Stimulated activated CD4-positive, alpha-beta T cell treated with anti-CD3 and anti-CD28 coated beads, Interleukin-15, amount 100 ng/mL, for 1 hour (primary cell): ENCODE measurements at places on chromosomes 1 and 21.

GRCh38 chr1:4396551-4396950 is 257.9 kb upstream of the AJAP1 start:
- DNase-seq: no peak

- DNase-seq: no peak
Observed at GRCh38 chr1:212135166-212135565, 99.6 kb downstream of the DTL start.

GRCh38 chr1:43348809-43349593 is 9.8 kb upstream of the CDC20 start:
- no peak for DNase-seq

DNA sequence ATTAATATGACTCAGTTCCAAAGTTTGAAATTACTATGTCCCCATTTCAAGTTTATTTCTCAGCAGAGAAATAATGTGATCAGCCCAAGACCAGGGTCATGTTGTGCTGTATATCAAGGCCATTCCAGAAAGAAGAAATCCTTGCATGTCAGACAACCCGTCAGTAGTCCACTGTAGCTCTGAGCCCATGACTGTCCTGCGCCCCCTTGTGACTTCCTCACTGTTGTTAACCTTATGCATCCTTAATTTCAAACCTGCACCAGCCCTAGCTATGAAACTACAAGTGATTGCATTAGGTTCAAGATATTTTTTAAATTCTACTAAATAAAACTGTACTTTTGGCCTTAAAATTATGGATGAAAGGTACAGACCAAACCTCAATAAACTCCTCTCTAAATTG is 133.0 kb downstream of the LRRC7 start:
- DNase-seq: no peak

DNA sequence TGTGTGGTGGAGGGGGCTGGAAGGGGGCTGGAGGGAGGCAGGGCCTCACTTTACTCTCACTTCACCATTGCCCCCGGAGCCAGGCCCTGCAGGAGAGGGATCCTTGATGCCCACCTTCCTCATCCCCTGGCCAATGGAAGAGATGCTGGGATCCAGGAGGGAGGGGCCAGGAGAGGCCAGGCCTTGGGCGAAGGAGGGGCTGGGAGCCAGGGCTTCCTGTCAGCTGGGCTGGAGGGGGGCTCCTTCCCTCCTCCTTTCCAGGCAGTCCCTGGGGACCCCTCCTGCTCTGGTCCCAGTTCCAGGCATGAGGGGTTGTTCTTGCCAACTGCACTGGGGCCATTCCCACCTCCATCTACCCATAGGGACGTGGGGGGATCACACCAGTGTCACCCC is 5.7 kb downstream of the AHDC1 start:
- no peak for DNase-seq

DNA sequence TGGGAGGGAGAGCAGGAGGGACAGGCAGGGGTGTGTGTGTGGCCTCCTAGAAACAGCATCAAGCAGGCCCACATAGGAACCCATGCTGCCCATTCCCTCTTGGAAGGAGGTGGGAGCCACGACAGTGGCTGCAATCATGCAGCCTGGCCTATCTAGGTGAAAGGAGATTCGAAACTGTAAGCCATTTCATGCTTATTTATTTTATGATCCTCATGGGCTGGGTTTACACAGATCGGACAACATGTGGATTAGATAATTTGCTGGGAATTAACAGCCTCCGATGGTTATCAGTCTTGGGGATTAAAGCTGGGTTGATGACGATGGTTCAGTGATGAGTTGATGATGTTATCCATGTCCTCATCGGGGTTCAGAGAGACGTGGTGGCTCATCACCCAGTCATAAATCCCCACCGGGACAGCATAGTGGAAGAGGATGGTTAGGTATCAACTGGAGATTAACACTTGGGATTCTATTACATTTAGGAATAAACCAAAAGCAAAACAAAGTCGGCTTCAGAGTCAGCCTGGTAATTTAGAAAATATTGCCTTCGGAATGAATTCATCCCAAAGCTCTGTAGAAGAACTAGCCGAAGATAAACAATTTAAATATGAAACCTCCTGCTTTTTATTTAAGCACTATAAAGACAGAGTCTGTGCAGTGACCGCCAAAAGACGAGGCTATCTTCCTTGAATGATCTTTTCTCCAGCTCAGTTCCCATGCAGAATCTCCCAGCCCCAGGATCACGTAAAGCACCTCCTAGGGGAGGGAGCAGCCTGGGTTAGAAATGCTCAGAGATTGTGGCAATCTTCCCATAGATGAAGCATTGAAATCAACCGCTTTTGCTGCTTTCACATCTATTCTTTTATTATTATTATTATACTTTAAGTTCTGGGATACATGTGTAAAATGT is 252.8 kb downstream of the FOXD2 start:
- DNase-seq: no peak

- no peak for DNase-seq
Observed at GRCh38 chr1:228216371-228217320, 8.8 kb downstream of the OBSCN start.

DNA sequence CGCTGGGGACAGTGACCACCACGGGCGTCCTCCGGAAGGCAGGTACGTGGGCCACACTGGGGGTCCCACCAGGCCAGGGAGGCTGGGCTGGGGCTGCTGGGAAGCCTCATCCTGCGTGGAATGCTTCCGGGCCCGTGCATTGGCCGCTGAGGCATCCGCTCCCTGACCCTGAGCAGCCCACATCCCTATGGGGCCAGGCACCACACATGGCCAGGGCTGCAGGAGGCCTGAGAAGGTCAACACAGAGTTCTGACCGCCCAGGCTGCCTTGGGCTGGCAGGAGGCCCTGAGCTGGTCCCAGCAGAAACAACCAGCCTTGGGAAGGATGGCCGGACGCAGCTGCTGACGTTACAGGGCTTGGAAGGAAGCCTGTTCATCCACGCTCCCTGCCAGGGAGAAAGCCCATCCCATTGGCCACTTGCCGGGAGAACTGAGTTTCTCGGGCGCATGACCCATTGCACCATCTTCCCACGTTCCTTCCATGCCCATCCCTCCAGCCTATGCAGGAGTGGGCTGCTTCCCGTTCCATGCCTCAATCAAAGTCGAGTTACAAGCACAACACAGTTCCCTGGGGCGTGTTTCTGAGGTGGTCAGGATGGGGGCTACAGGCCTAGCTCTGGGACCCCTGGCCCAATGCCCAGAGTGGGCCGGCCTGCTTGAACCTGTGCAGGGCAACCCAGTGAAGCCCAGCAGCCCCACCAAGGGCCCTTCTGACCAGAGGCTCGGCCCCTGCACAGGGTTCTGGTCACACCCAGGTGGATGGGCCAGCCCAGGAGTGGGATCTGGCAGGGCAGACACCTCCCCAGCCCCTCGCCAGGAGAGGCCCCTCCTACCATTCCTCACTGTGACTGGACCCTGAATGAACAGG is 31.7 kb downstream of the TRIM11 start:
- no peak for DNase-seq

DNA sequence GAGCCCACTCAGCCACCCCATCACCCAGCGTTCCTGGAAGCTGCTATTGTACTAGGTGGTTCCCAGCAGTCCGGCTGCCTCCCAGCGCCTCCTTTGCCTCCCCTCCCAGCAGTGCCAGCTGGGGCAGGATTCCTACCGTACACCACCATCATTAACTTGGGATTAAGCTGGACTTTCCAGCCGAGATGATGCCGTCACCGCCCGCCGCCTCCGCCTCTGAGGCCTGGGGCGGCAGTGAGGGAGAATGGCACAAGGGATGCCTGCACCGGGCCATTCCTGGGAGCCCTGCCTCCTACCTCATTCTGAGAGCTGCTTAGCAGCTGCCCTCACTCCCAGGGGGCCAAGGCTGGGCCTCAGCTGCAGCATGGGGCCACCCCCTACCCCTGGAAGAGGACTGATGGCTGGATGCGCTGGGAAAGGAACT is 13.2 kb downstream of the CNTN2 start:
- DNase-seq: no peak
